ENCODE measurements at places on chromosomes 4 and X.

GRCh38 chr4:14383652-14384051 is 618.6 kb upstream of the CPEB2 start:
- no peak for DNase-seq

- DNase-seq = no peak
Observed at GRCh38 chrX:8919801-8920200, 114.1 kb downstream of the FAM9B start.

- DNase-seq = no peak
Observed at GRCh38 chr4:5014007-5014682, 5.1 kb downstream of the CYTL1 start.

DNA sequence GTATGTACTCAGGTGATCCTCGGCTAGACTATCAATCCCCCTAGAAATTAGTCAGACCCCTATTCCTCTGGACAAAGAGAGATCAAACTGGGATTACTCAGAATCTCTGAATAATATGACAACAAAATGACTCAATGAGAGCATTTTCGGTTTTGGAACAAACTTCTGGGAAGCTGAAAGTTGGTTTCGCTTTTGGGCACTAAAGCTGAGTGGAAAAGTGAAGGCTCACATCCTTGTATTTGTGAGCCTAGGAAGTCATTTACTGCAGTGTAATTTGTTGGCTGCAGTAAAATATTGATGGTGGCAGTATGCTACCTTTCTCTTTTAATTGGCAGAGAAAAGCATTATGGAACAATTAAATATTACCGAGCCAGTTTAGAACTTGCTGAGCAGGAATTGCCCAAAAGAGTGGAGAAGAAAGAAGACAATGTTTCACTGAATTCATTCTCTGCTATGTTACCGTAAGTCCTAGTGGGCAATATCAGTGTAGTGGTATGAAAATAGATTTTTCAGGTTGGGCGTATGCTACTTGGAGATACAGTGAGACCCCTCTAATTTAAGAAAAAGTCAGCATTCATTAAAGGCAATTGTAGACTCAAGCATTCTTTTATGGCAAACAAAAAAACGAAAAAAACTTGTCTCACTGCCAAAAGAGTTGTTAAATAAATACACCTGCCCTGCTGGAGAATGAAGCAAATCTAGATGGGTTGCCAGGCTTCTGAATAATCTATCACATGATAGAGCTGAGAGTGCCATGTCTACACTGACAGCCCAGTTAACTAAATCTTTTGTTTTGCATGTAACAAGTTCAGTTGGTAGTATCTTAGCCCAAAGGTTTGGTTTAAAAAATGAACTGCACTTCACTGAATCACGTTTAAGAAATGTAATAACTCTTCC is 69.6 kb downstream of the AGTR2 start:
- DNase-seq = peak; percentile 6

GRCh38 chr4:172392741-172393140 is 579.5 kb downstream of the GALNTL6 start:
- no peak for DNase-seq

DNA sequence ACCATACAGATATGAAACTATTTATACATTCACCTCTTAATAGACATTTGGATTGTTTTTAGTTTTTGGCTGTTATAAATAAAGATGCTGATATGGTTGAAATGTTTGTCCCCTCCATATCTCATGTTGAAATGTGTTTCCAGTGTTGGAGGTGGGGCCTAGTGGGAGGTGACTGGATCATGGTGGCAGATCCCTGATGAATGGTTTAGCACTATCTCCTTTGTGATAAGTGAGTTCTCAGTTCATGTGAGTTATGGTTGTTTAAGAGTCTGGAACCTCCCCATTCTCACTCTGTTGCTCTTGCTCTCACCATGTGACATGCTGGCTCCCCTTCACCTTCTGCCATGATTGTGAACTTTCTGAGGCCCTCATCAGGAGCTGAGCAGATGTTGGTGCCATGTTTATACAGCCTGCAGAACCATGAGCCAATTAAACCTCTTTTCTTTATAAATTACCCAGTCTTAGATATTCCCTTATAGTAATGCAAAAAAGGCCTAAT is 12.2 kb upstream of the CLGN start:
- no peak for DNase-seq

DNA sequence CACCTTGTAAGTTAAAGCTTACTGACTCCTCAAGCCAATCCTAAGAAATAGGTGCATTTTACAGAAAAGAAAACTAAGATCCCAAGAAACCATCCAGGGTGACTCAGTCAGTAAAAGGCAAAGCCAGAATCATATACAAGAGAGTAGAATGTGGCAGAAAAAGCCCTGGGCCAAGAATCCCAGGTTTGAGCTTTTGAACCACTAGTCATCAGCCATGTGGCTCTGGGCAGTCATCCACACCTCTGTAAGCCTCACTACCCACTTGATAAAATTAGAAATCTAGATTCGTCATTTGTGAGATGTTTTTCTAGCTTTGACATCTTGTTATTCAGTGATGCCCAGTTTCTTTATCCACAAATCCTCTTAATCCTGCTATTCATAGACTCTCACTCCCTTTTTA is 122.2 kb upstream of the PDE5A start:
- DNase-seq = peak; percentile 60

DNA sequence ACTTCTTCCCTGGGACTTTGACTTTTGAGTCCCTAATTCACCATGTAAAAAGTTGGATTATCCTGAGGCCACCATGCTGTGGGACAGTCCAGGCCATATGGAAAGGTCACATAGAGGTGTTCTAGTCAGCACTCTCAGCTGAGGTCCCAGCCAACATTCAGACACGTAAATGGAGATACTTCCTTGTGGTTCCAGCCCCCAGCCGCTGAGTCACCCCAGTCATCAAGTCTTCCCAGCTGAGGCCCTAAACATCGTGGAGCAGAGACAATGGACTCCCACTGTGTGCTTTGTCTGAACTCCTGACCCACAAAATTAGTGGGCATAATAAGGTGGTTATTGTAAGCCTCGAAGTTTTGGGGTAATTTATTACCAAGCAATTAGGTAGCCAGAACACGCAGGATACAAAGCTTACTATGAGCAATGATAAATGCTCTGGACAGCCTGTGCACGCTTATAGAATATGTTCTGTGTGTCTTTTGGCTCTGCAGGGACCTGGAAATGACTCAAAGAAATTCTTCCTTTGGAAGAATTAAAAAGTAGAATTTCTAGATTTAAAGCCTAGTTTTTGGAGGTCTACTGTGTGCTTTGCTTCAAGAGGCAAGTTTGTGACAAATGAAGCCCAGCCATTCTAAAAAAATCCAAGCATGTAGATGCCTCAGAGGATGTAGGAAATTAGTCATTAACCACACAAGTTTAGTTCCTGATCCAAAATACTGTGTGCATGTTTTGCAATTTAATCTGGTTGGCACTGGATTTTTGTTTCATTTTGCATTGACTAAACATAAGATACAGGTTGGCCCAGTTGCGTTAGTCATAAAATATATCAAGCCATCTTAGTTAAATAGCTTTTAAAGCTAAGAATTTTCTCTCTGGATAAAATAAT is 33.2 kb upstream of the SLC9A7 start:
- DNase-seq = peak; percentile 93

DNA sequence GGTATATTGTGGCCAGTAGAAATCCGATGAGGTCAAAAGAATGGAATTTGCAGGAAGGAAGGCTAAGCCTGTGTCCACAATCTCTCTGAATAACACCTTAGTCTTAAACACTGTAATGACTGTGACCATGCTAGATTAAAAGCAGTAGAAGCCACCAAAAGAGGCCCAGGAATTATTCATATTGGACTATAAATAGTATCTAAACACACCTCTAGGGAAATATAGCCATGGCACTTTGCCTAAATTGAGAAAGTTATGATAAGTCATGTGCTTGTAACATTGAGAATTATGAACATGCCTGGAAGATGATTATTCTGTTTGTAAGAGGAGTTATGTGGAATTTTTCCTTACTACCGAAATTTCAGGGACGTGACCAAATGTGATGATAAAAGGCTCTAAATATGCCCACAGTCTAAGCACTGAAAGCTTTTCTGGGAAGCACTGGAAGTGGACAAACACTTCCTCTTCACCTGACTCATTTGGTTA is 298.5 kb downstream of the KCTD8 start:
- no peak for DNase-seq

GRCh38 chr4:53929955-53930798 is 134.2 kb downstream of the CHIC2 start:
- DNase-seq = peak; percentile 90

DNA sequence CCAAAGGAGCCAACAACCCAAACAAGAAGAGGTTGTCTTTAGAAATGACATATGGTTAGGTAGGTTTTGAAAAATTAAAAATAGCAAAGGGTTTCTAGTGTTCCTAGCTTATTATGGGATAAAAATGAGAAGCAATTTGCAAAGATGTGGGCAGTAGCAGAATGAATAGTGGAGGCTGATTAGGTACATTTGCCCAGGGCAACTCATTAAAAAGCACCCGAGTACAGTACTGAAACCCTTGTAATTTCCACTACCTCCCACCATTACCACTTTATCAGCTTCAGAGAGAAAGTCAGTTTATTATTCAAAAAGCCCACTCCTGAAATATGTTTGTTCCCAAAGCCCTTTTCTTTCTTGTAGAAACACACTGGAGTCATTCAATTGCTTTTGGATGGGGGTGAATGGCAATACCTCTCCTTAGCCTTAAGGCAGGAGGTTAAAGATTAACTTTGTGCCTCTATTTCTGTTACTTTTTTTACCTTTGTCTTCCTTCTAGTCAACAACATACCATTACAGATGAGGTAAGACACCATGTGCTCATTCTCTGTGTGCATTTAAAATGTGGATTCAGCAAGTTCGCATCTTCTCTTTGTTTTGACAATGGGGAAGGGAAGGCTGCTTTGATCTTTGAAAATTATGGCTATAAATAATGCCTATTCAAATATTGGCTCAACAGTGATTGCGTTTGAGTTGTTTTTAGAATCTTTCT is 353.8 kb upstream of the CASK start:
- no peak for DNase-seq

DNA sequence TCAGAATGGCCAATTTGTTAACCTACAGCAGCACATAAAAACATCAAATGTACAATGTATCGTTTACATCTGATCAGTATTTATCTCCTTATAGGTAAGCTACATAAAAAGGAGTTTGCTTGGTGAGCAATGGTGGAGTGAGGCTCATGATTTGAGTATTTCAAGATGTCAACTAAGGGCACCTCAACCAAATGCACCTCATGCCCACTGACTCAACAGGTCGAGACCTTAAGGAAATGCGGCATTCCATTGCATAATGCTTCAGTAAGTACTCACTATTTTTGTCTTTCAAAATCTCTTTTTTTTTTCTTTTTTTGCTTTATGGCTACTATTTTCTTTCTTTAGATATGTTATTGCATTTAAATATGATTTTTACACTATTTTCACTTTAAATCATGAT is 181.0 kb upstream of the TLL1 start:
- DNase-seq = no peak

DNA sequence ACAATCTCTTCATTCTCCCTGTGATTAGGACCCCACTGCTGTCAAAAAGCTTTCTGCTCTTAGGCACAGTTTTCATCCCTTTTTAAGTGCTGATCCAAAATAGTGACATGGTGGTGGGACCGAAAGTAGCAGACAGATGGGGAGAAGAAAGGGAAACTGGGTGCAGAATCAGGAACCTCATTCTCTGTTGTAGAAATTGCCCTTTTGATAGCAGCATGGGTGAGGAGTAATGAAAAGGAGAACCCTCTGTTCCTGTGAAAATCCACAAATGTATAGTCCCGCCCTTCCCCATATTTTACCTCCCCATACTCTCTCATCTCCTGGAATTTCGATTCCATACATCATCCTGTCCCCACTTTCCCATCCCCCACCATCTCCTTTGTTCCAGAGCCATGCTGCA is 126.5 kb downstream of the STIM2 start:
- no peak for DNase-seq

- no peak for DNase-seq
Observed at GRCh38 chr4:155114790-155115189, 93.6 kb upstream of the NPY2R start.

- no peak for DNase-seq
Observed at GRCh38 chrX:97968376-97969163, 1084.9 kb downstream of the RPA4 start.

DNA sequence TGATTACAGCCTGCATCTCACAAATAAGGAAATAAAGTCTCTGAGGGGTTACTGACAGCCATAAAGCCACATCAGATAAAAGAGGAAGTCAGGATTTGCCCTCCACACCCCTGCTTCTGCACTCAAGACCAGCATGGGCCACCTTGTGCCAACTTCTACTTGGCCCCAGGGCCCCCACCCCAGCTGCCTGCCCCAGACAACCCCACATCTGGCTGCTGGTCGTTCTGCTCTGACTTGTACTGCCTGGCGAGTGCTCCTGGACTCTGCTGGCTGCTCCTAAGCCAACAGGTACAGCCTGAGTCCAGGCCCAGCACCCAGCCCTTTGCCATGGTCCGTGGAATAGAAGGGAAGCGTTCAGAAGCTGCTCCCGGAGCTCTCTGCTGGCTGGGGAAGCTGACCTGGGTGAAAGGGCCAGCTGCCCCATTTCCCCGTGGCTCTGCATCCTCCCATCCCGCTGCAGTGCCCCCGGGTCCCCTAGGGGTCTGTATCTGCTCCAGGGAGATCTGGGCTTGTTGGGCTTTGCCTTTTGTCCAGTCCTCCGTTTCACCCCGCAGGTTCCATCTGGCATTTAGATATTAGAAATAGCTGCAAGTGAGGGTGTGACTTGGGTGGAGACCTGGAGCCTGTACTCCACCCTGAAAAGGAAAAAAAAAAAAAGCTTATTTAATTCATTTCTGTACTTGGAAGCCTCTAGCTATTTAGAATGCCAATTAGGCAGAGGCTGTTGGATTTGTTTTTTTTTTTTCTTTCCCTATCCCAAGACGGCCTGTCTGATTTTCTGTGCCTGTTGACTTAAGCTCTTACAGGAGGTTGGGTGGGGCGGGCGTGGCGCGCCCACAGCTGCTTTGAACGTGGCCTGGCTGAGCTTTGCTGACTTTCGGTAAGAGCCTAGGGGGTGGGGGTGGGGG is 194.7 kb downstream of the PTTG2 start:
- DNase-seq = peak; percentile 64

DNA sequence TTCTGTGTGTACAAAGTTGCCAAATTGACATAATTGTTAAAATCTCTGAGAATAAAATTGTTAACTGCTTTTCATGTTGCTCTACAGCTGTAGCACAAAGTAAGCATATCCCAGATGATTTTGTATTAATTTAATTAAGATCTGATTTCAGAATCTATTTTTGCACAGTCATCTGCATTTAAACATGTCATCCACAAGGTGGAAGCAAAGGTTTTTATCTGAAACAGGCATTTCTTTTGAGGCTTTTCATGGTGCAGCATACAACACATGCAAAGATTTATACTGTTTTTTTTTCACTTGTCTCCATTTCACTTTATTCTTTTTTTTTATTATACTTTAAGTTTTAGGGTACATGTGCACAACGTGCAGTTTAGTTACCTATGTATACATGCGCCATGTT is 51.2 kb downstream of the GC start:
- DNase-seq = peak; percentile 36

DNA sequence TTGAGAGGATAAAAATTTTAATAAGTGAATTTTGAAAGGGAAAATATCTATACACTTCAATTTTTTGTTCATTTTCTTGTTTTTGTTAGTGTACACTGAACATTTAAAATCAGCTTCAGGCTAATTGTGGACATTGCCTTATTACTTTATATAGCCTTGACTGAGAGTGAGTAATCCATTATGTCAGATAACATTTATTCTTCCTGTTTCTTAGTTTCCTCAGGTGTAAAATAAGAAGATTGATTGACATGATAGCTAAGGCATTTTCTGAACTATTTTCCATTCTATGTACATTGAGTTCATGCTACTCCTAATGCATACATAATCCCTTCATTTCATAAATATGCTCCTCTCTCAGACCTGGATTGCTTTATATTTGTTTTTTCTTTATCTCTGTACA is 607.3 kb upstream of the AADAT start:
- no peak for DNase-seq

GRCh38 chrX:39320165-39320564 is 518.9 kb downstream of the MID1IP1 start:
- DNase-seq = no peak
